ENCODE measurements at places on chromosomes 7 and 10.

DNA sequence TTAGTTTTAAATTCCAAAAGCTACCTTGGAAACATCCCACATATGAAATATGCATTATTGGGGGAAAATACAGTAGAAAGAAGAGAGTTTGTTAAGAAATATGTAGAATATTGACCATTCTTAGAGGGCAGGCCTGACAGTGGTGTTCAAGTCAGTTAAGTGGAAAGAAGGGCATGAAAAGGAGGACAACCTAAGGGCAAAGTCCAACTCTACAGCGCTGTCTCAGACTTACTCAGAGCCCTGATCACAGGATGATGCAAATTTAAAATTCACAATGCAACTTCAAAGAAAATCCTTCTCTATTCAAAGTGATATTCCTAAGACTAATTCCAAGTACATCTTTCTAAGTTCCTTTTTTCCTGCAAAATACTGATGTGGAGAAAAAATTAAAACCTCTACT, 139.1 kb upstream of the LRRTM3 start:
- DNase-seq: no peak

GRCh38 chr7:158442260-158442659, 145.4 kb downstream of the PTPRN2 start:
- DNase-seq: no peak

GRCh38 chr7:79933144-79933543, 201.5 kb upstream of the GNAI1 start:
- DNase-seq: no peak

- DNase-seq: peak; percentile 7
Measured at GRCh38 chr7:102404005-102404861, 8.1 kb downstream of the PRKRIP1 start.

DNA sequence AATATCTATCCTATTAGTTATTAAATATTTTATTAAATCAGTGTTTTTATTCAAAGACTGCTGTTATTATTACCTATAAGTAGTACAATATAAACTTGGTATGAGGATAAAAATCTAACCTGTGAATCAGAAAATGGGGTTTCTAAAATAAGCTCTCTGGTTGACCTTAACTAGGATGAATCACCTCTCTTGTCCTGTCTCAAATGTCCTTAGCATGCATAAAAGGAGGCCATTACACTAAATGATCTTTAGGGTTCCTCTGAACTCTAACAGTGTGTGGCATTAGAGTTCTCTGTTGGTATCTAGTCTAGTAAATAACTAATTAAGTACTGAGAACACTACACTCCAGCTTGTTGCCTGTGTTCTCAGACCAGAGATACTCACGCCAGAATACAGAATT, 143.1 kb upstream of the LRRTM3 start:
- no peak for DNase-seq

DNA sequence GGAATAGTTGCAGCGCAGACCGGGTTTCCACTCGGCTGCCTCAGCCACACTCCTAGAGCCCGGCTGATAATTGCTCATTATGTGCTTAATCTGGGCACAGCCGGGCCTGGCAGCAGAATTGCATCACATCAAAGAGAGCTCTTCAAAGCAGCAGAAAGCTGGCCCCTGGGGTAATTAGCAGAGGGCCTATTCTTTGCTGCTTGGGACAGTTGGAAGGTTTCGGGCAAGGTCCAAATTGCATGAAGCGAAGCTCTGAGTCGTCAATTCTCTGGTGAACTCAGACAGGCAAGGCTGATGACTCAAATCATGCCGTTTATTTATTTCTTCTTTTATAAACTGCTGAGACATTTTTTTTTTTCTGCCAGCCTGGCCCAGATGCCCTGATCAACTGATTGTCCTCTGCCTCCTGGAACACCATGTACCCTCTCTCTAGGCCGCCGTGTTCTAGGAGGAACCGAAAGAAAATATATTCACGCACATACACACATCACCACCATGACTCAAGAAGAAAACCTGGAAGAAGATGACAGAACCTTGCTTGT, 242.2 kb downstream of the RAB11FIP2 start:
- no peak for DNase-seq

DNA sequence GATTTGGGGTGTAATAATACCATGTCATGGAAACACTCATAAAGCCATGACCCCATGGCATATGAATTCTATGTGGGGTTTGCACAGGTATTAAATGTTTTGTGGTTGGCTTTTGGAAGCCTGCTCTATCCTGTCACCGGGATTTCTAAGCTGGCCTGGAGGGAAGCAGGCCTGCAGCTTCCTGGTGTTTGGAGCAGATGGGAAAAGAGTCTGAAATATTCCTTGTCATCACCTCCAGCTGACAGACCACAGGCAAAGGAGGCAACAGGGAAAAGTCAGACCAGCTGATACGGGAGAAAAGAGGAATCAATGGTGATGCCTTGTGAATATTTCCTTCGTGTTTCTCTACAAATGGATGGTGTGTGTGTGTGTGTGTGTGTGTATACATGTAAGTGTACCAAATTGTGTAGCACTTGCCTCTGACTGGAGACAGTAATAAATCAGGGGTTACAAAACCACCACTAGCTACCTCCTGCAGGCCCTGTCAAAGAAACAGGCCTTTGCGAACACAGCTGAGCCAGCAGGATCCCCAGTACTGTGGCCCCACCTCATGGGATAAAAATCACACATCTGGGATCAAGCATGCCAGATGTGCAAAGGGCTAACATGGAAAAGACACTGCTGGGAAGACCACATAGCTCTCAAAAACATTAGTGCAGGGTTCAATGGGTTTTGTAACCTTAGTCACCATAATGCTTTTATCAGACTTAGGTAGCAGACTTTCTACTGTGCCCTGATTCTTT, 120.8 kb upstream of the HPS1 start:
- DNase-seq: no peak

DNA sequence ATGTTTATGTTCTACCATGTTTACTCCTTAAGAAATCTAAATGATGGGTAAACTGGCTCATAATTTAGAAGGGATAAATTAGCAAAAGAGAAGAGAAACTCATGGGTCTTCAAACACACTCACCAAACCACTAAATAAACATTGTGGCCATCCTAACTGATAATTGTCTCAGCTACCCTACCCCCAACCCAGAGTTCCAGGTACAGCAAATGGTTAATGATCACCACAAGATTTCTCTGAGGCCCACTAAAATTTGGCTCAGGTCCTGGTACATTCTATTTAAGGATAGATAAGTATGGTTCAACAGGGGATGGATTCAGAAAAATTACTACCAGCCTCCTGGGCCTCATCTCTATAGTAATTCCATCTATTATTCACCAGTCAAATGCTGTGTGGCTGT, 21.4 kb downstream of the SLC25A13 start:
- no peak for DNase-seq

DNA sequence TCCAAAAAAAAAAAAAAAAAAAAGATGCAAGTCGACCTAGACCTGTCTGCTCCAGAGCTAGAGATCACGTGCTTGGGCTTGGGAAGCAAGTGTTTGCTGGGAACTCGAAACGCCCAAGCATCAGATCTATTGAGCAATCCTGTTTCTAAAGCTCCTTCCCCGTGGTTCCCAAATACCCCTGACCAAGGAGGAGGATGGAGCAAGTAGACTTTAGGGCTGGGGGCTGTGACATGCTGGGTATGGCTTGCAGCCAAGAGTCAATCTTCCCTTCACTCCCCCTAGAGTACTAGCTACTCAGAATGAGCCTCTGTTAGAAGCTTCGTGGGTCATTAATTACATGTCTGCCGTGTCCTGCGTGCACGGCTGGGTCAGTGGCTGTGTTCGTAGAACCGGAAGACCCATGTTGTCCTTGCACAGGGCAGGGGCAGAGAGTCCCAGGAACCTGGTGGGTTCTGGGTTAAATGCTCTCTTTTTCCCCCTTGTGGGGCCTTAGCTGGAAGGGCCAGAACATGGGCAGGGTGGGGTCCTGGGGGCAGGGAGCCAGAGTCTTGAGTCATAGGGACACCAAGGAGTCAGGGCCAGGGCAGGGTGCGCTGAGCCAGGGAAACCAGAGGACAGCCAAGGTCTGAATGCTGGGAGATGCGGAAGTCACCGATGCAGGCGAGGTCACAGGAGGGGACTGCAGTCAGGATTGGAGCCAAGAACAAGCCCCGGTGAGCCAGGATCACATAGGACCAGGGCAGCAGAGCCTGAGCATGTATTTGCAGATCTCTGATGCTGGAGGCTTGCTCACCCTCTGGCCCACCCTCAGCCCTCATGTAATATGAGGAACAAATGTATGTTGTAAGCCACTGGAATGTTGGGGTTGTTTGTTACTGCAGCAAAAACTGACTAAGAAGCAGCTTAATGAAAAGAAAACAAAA, 34.6 kb upstream of the TPST1 start:
- DNase-seq: no peak

- no peak for DNase-seq
Measured at GRCh38 chr10:106442223-106442622, 722.3 kb downstream of the SORCS1 start.

- no peak for DNase-seq
Measured at GRCh38 chr7:120926943-120927346, 23.6 kb upstream of the ING3 start.

GRCh38 chr10:61662794-61663259, at the start of gene CABCOCO1:
Gene CABCOCO1 (plus strand): TSS chr10:61662929. CDS start chr10:61662973, 44 bp downstream.
- peak; percentile 93 for DNase-seq

DNA sequence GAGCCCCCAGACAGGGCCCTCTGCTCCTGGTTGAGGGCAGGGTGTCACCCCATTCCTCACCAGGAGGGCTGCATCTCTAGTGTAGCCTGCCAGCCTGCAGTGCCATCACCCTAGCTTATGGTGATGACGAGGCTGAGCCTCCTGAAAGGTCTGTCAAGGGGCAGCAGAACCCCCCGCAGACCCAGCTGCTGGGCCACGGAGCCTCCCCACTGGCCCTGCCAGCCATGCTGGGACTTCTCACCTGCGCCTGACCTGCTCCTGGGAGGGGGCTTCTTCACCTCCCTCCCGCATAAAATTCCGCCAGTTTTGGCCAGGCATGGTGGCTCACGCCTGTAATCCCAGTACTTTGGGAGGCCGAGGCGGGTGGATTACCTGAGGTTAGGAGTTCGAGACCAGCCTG, 40.4 kb upstream of the RASGEF1A start:
- no peak for DNase-seq

DNA sequence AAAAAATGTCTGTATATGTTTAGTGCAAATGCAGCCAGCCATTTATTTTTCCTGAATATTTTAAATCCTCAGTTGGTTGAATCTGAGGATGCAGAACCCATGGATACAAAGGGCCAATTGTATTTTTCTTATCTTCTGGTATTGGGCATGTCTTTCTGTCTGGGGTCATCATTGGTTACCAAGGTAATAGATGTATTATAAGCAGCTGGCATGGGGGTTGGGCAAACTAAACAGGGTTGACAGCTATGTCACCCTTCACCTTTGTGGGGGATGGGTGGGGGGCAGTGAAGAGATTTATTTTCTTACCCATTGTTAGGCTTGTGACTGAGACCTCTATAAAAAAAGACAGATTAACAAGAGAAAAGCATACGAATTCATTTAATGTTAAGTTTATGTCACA, 38.8 kb downstream of the CDHR3 start:
- DNase-seq: no peak

DNA sequence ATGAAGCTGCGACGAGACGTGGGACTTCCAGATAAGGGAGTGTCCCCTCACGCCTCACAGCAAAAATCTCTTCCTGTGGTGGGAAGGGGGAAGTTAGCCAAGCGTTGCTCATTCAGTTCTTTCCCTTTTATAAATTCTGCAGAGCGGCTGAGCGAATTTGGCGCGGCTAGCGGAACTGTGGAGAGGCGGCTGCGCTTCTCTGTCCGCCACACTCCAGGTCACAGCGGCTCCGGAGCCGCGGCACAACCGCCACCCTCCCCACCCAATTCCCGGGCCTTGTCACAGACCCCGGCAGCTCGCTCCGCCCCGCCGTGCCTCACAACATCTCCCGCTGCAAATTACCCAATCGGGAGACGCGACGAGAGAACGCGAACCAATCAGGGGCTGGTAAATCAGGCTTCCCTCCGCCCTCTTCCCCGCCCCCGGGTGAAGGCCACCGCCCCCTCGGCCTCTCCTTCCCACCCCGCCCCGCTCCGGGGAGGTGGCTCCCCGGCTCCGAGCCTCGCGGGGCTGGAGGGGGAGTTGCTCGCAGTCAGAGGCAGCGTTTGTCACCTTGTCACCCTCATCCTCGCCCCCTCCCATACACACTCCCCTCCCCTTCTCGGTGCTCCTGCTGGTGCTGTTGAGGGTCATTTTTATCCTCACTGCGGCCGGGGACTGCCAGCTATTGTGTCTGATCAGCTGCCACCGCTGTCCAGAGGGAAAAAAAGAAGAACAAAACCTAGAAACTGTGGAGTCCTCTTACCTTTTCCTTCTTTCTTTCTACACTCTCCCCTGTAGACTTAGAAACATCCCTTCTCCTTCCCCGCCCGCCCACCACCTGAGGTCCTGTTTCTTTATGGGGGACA, 918 bp upstream of the ARHGAP21 start:
- peak; percentile 96 for DNase-seq

DNA sequence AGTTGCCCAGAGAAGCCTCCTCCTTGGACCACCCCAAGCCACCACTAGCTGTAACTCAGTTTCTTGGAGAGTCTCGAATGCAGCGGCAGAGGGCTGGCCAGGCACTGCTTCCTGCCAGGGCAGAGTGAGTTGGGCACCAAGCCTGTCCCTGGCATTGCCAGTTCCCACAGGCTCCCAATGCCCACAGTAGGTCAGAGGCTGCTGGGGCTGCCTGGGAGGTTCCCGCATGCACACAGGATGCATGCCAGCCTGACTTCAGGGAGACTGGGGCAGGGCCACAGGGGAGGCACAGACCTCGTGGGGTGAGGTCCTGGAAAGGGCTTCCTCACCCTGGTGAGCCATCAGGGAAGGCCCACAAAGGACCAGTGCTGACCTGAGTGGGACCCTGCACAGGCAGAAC, 152.8 kb downstream of the ZNF248 start:
- no peak for DNase-seq

DNA sequence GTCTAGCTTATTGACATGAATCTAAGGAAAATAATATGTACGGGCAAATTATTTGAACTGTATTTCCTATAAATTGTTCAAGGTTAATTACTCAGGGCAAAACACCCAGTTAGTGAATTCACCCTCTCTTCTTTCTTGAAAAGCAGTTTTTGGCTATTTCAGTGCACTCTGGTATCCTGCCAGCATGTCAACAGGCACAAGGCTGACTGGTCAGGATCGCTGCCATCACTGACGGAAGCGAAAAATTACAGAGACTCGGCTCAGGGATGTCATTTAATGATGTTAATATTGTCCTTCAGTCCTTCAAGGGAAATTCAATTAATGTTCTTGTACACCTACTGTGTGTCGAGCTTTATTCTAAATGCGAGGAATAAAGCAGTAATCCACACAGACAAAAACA, 28.3 kb upstream of the OLAH start:
- no peak for DNase-seq

DNA sequence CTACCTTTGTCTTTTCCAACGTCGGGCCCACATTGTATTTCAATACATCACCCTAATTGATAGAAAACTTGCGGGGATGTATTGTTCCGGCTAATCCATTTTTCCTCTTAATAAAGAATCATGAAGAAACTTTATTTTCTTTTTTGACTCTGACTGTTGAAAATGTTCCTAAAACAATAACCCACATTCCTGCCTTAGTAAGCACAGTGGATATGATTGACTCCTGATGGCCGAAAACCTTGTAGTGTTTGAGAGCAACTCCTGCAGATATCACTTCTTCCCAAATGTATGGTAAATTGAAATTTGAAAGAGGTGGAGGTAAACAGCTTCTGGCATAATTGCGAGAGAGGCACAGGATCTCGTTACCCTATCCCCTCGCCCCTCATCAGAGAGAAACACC, 65.7 kb downstream of the BICC1 start:
- no peak for DNase-seq

- no peak for DNase-seq
Measured at GRCh38 chr10:49605939-49606509, 4.1 kb upstream of the SLC18A3 start.
